ENCODE measurements at places on chromosomes 2 and 18. TPM values are rescaled to one million over a fixed set of nuclear protein-coding genes. Genes with fewer than 3 reads are reported as not detected.

Gene ERFE
- 1.6 TPM for total RNA-seq

Gene SGO2
- total RNA-seq = 4.8 TPM

GRCh38 chr2:40095000-40095399, 315.9 kb upstream of the THUMPD2 start:
- DNase-seq = no peak

GRCh38 chr2:69554981-69555380, 88.6 kb downstream of the AAK1 start:
- no peak for DNase-seq

GRCh38 chr18:43134876-43135275, 19.4 kb upstream of the RIT2 start:
- no peak for DNase-seq

DNA sequence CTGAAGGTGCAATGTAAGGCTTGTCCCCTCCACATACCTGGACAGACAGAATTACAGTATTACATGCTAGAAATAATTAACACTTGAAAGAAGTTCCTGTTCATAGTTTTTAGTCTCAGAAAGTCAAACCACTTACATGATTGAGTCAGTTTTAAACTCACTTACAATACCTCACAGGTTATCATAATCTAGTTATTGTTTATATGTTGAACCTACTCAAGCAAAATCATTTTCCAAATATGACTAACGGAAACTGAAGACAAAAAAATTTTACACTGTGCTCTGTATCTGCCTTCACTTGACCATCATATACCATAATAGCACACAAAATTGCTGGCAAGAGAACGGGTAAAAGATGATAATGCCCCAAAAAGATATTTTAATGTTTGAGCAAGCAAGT, 78.5 kb downstream of the ATL2 start:
- DNase-seq = no peak

GRCh38 chr18:25518716-25519053, 166.7 kb upstream of the ZNF521 start:
- DNase-seq = no peak

Measured in occipital lobe (tissue), 3 donors.